ENCODE measurements at places on chromosomes 2 and 18.

DNA sequence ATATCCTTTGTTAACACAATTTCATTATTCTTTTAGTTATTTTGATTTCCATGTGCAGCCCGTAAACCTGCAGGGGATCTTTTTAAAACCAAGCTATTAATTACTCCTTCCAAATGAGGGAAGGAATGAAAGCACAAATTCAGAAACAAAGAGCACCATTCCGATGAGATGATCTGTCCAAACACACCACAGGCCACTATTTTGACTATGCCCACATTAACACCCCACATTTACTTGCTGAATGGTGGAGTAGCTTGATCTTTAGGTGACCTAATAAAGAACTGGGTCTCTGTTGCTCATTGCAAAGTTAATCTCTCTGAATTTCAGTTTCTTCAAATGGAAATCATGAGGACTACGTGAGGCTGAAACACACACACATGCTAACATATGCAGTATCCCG lies 218.0 kb downstream of the IRS1 start:
- no peak overlapping the region for H3K4me3 ChIP-seq
- no peaks in the 10 kb centered on the region for H3K4me1 ChIP-seq
- peaks cover 27% of the 10 kb centered on the region for H3K27me3 ChIP-seq
- H3K27ac ChIP-seq, result no peak overlapping the region

DNA sequence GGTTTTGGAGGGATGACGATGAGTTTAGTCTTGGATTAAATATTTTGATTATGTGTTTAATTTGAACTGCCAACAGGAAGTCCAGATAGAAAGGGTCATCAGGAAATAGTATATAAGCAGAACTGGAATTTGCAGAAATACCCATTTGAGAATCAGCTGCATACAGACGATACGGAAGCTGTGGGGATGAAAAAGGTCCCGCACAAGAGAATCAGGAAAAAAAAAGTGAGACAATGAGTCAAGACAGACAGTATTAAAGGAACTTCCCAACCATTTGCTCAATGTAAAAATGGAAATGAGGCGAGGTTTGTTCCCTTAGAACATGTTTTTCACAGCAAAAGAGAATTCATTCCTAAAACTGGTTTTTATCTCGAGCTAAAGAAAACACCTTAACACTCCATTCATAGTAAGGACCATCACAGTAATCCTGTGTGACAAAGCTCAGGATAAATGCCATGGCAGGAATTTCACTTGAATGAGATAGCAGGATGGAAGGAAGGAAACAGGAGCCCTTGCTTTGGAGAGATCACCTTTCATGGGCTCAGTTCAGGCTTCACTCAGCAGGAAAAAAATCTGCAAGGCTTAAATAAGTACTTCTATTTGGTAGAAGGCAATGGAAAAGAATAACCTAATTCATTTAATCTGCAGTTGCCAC lies 29.3 kb downstream of the BCL2 start:
- H3K4me1 ChIP-seq, result peaks cover under 1% of the 10 kb centered on the region
- no peak for DNase-seq
- peaks cover 26% of the 10 kb centered on the region for H3K36me3 ChIP-seq
- peak overlapping the region; percentile 49 for H3K4me3 ChIP-seq

- H3K27me3 ChIP-seq, result peaks cover 32% of the 10 kb centered on the region
- H3K4me3 ChIP-seq, result no peak overlapping the region
- DNase-seq, result no peak
- no peaks in the 10 kb centered on the region for H3K4me1 ChIP-seq
These were observed 442 bp downstream of the SERPINB5 start for GRCh38 chr18:63477200-63477599.

DNA sequence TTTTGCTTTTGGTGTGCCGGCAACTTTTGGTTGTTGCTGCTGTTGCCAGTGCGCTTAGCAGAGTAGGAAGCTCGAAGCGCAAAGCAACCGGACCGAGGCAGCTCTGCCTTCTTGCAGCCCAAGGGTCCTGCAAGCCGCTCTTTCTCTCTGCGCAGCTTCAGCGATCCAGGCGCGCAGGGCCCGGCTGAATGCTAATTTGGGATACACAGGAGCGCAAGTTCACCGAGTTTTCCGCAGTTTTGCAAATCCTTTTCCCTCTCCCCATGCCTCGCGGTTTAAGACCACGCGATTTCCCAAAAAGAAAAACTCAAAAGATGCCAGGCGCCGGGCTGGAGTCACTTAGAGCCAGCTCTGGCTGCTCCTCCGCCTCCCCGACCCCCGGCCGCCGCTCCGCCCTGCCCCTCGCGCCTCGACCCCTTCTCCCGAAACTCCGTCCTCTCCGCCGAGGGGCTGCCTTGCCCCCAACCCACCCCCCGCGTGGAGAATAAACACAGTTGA lies 13.5 kb upstream of the SIX3 start:
- H3K4me1 ChIP-seq, result peaks cover 26% of the 10 kb centered on the region
- no peaks in the 10 kb centered on the region for H3K36me3 ChIP-seq
- no peak overlapping the region for H3K4me3 ChIP-seq
- H3K27me3 ChIP-seq, result peaks cover 89% of the 10 kb centered on the region

DNA sequence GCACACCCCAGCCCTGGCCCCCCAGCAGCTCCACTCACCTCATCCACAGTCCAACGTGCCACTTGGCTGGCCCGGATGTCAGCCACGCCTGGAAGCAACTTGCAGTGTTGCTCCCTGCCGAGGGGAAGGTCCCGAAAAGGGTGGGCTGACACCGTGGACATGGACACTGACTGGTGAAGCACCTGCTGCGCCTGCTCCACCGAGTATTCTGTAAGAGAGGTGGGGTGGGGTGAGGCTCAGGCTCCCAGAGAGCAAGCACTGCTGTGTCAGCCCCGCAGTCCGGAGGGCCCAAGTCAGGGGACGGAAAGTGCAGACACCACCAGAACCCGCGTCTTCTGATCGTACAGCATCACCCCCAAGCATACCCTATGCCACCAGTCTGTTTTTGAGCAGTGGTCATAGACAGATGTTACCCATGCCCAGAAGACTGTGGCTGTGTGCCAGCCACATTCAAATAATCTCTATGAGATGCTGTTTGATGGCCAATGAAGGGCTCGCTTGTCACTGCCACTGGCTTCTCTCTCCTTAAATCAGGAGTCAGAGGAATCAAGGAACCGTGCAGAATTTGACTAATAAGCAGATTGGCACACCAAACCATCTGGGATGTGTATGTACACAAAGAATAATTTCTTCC lies 74.2 kb upstream of the TMEM200C start:
- no peak for DNase-seq
- no peak overlapping the region for H3K4me3 ChIP-seq
- H3K4me1 ChIP-seq, result peaks cover 20% of the 10 kb centered on the region
- no peaks in the 10 kb centered on the region for H3K36me3 ChIP-seq

- no peak overlapping the region for H3K27ac ChIP-seq
- H3K27me3 ChIP-seq, result peaks cover 22% of the 10 kb centered on the region
- H3K36me3 ChIP-seq, result no peaks in the 10 kb centered on the region
- peaks cover 7% of the 10 kb centered on the region for H3K4me1 ChIP-seq
- no peak for DNase-seq
These were observed 156.8 kb upstream of the STK17B start for GRCh38 chr2:196328088-196328680.

DNA sequence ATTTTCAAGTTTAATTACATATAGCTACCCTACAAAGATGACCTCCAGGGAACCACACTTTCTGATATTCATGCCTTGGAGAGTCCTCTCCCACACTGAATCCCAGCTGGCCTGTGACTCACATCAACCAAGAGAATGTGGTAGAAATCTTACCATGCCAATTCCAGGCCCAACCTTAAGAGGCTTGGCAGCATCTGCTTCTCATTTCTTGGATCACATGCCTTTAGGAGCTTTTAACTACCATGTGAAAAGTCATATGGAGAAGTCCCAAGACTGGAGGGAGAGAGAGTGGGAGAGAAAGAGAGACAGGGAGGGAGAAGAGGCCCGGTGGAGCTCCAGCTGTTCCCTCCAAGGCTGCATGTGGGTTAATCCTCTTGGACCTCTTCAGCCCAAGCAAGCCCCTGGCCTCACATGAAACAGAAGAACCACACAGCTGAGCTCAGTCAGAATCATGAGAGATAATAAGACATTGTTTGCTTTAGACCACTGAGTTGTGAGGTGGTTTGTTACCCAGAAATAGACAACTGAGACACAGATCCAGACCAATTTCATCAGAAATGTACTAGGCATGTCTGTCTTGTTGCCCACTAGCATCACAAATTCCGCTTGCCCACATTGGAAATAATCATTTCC lies 190.7 kb downstream of the MTCL1 start:
- DNase-seq, result no peak
- H3K36me3 ChIP-seq, result no peaks in the 10 kb centered on the region
- peaks cover 17% of the 10 kb centered on the region for H3K27me3 ChIP-seq
- no peaks in the 10 kb centered on the region for H3K4me1 ChIP-seq
- no peak overlapping the region for H3K4me3 ChIP-seq

DNA sequence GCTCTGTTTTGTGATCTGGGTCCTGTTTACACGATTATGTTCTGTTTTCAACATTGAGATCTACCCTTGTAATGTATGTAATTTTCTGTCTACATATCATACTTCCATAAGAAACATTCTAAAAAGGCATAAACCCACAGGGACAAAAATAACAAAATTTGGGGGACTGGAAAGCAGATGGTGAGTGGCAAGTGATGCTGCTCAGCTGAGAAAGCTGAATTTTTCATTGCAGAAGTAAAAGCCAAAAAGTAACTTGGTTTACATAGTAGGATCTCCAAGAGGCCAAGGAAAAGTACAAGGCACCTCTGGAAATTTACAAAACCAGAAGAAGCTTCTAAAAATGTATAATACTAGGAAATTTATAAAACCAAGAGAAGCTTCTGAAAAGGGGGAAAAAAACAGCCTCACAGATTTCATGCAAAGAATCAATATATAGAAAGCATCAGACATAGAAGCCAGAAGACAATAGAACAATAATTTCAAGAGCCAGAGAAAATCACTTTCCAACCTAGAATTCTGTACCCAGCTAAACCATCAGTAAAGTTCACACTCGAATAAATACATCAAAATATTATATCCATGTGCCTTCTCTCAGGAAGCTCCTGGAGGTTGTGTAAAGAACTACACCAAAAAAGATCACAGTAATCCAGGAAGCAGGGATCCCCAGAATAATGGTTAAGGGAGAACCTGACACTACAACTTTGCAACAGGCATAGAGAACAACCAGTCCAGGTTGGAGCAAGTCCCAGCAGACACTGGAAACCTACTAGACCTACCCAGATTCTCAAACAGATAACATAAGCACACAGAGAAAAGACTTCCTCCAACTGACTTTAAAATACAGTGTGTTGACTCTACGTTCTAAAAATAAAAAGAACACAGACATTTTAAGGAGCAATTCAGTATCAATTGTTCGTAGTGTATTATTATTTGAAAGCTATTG lies 401.7 kb upstream of the HS6ST1 start:
- DNase-seq, result no peak
- H3K27ac ChIP-seq, result no peak overlapping the region
- no peaks in the 10 kb centered on the region for H3K36me3 ChIP-seq
- H3K4me1 ChIP-seq, result no peaks in the 10 kb centered on the region
- H3K4me3 ChIP-seq, result no peak overlapping the region

DNA sequence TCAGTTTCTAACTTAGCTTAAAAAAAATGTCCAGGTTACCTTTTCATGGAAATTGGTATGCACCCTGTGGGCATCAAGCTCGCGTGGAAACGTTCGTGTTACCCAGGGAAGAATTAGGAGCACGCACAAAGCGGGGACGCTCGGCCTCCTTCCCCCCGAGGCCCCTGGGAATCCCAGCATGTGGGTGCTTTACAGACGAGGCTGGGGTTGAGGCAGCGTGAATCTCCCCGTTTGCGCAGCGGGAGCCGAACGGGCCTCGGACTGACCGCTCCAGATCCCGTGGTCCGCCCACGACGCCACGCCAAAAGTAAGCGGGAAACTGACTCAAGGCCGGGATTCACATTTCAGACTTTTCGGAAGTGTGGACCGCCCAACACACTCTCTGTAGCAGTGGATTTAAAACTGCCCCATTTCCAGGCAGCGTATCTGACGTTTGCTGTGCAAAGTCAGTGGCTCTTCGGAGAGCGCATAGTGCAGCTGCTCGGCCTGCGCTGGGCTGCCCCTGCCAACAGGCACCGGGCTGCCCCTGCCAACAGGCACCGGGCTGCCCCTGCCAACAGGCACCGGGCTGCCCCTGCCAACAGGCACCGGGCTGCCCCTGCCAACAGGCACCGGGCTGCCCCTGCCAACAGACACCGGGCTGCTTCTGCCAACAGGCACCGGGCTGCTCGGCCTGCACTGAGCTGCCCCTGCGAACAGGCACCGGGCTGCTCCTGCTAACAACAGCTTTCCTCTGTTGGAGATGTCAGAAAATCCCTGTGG lies 49.7 kb downstream of the SH3YL1 start:
- H3K4me3 ChIP-seq, result no peak overlapping the region
- H3K27ac ChIP-seq, result no peak overlapping the region
- H3K27me3 ChIP-seq, result no peaks in the 10 kb centered on the region
- DNase-seq, result no peak

- peaks cover 6% of the 10 kb centered on the region for H3K36me3 ChIP-seq
- H3K4me3 ChIP-seq, result no peak overlapping the region
- peaks cover 63% of the 10 kb centered on the region for H3K4me1 ChIP-seq
- no peak overlapping the region for H3K27ac ChIP-seq
- no peaks in the 10 kb centered on the region for H3K27me3 ChIP-seq
These were observed 29.9 kb downstream of the ST3GAL5 start for GRCh38 chr2:85858841-85859240.

DNA sequence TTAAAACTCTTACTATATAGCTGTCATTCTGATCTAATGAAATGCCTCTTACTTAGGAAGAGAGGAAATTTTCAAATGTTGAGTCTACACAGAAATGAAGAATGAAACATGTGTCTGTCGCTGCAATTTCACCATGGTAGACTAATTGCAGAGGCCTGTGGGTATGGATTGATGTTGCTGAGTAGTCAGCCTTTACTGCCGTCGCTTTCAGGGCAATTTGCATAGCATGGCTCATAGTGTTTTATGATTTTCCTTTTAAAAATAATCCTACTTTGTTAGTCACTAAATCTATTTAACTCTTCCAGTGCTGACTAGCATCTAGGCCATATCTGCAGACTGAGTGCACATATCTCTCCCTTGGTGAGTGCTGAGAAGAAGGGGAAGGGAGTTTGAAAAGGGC lies 819.2 kb downstream of the SATB2 start:
- H3K27ac ChIP-seq, result no peak overlapping the region
- H3K4me1 ChIP-seq, result no peaks in the 10 kb centered on the region
- H3K27me3 ChIP-seq, result no peaks in the 10 kb centered on the region

- H3K4me1 ChIP-seq, result no peaks in the 10 kb centered on the region
- no peaks in the 10 kb centered on the region for H3K27me3 ChIP-seq
- DNase-seq, result no peak
- H3K36me3 ChIP-seq, result no peaks in the 10 kb centered on the region
- H3K4me3 ChIP-seq, result no peak overlapping the region
- H3K27ac ChIP-seq, result no peak overlapping the region
These were observed 41.1 kb upstream of the ASXL3 start for GRCh38 chr18:33536904-33537303.

- H3K4me1 ChIP-seq, result peaks cover 30% of the 10 kb centered on the region
- DNase-seq, result peak; percentile 64
- H3K4me3 ChIP-seq, result peak within 1 kb of the TSS; percentile 90
- no peaks in the 10 kb centered on the region for H3K36me3 ChIP-seq
These were observed at the start of gene RASGRP3 for GRCh38 chr2:33476131-33476792. Gene RASGRP3, plus strand, starts transcription at chr2:33476649. Its CDS starts 38,488 bp downstream, at chr2:33515137.

GRCh38 chr2:168233726-168234406 lies 13.5 kb downstream of the STK39 start:
- peak overlapping the region; percentile 73 for H3K4me3 ChIP-seq
- H3K36me3 ChIP-seq, result peaks cover 7% of the 10 kb centered on the region
- H3K27me3 ChIP-seq, result no peaks in the 10 kb centered on the region
- H3K4me1 ChIP-seq, result peaks cover 57% of the 10 kb centered on the region
- H3K27ac ChIP-seq, result peak overlapping the region; percentile 81
- no peak for DNase-seq
